ENCODE measurements at places on chromosomes 16 and 17.

- no peak for DNase-seq
These were observed 638 bp upstream of the LYZL6 start for GRCh38 chr17:35944151-35944550.

DNA sequence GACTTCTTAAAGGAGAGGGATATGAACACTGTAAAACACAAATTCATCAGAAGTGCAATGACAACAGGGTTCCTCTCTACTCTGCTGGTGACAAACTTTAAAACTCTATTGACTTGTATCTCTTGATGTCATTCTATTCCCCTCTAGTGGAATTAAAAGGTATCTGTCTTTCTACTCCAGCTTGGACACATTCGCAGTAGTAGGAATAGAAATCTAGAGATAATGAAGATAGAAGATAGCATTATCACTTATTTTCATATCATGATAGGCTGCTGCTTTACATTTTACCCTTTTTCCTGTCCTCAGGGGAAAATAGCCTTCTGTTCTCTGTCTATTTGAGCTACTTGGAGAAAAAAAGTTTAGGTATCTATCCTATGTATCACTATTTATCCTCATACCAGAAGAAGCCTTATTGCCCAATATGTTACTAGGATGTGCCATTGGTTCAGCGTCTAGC lies 209.6 kb upstream of the CACNG5 start:
- no peak for DNase-seq

DNA sequence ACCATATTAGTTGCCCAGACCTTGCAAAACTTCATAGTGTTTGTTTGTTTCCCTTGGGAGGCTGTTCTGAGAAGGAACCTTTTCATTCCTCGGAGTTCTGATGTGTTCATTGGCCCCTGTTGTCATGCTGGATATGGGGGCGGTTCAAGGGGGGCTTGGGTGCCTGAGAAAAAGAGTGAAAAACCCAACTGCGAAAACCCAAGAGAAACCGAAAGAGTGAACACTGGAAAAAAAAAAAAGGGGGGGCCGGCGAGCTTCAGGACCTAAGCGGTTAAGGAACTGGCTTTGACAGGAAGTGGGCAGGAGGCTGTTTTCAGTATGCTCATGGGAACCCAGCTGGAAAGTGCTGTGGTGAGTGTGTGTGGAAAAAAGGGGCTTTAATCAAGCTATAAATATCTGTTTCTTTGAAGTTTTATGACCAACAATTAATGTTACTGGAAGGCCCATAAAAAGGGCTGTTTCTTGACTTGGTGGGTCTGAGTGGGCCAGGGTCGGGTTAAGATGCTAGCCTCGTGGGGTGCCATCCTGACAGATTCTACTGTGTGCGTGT lies 510.7 kb downstream of the MAF start:
- peak; percentile 37 for DNase-seq

DNA sequence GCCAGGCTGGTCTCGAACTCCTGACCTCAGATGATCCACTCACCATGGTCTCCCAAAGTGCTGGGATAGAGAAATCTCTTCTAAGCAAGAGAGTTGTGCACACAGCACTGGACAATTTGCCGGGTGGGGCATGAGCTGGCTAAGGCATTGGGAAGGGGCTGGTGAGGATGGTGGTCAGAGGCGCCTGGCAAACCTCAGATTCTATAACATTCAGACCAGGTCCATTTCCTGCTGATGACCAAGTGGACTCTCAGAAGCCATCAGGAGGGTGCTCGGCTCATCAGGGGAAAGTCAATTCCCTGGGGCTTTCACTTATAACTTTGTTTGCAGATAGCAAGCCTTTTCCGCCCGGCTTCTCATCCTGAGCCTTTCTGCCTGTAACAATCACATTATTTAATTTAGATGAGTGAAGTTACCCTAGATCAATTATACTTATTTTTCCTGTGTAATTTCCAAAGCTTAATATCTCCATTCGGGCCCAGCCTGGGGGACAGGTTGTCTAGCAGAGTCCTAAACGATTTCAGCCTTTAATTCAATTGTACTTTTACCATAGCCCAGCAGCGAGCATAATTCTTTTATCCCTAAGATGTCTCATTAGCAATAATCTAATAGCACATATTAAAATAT lies 15.0 kb upstream of the SLC6A2 start:
- no peak for DNase-seq

DNA sequence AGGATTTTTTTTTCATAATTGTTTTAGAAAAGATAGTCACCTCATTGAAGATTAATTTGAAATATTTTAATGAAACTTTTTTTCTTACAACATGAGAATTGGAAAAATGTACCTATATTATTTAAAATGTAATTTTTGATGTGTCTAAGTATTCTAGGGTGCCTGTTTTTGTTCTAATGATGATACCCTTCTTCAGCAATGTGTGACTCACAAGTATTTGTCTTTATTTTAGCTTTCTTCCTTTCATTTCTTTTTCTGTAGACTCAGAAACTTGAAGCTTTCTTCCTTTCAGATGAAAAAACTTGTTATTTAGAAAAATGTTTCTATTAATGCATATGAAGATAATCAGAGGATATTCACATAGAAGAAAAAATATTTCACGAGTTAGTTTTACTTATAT lies 231.8 kb downstream of the BCAS3 start:
- no peak for DNase-seq

DNA sequence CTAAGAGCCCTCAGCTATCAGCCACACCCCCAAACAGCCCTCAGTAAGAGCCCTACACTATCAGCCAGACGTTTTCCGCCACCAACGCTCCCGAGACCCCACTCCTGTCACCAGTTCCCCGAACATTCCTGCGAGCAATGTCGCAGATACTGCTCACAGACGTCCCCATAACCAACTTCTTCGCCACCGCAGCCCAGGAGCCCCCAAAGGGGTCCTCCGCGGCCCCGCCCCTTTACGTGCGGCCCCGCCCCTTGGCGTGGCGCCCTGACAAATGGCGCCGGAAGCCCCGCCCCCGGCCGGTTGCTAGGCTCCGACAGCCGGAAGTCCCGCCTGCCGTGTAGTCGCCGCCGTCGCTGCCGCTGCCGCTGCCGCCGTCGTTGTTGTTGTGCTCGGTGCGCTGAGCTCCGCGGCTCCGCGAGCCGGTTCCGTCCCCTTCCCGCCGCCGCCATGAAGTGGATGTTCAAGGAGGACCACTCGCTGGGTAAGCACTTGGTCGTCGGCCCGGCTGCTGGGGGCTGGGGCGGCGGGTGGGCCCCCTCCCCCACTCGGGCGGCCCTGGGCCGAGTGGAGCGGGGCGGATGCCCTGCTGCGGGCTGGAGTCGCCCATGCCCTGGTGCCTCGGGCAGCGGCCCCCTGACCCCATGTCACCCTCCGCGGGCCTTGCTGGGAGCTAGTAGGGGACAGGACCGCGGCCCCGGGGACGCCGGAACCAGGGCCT lies at the start of gene GABARAPL2:
Gene GABARAPL2 (plus strand): TSS at position 340 of the 718 bp plus-strand sequence. CDS start 108 bp downstream, at position 448.
- DNase-seq, result peak; percentile 74

DNA sequence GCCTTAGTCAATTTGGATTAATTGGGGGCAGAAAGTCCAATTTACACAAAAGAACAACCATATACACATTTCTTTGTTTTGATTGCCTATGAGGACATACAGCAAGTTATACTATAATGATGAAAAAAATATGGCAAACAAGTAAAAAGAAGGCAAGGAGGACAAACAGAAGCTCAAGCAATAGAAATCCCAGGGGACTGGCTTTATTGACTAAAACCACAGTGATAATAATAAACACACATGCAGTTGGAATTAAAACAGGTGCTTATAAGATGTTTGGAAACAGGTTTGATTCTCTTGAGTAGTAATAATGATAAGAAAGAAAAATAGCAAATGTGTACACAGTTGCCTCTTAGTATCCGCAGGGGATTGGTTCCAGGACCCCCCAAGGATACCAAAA lies 176.4 kb downstream of the SHISA9 start:
- no peak for DNase-seq

GRCh38 chr17:55005520-55005919 lies 37.0 kb downstream of the STXBP4 start:
- DNase-seq, result no peak

DNA sequence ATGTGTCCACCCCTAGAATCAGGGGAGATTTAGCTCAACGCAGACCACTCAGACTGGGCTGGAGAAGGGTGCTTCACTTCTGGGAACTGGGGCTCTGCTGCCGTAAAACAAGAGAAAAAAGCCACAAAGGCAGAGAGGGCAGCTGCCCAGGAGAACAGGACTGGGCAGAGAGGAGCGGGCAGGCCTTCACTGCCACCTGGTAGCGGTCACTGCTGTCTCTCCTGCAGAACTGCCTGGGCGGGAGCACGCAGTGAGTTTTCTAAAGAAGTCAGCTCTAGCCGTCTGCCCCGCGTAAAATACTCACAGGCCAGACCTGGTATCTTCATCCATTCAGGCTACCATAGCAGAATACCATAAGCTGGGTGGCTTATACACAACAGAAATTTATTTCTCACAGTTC lies 103.8 kb downstream of the AMFR start:
- no peak for DNase-seq

GRCh38 chr16:3952737-3953131 lies 72.2 kb upstream of the CREBBP start:
- no peak for DNase-seq

GRCh38 chr17:66715745-66716156 lies 119.2 kb upstream of the CACNG5 start:
- no peak for DNase-seq

GRCh38 chr16:72044296-72044695 lies 10.0 kb upstream of the HP start:
- no peak for DNase-seq

GRCh38 chr16:80084163-80084562 lies 456.6 kb upstream of the DYNLRB2 start:
- no peak for DNase-seq

DNA sequence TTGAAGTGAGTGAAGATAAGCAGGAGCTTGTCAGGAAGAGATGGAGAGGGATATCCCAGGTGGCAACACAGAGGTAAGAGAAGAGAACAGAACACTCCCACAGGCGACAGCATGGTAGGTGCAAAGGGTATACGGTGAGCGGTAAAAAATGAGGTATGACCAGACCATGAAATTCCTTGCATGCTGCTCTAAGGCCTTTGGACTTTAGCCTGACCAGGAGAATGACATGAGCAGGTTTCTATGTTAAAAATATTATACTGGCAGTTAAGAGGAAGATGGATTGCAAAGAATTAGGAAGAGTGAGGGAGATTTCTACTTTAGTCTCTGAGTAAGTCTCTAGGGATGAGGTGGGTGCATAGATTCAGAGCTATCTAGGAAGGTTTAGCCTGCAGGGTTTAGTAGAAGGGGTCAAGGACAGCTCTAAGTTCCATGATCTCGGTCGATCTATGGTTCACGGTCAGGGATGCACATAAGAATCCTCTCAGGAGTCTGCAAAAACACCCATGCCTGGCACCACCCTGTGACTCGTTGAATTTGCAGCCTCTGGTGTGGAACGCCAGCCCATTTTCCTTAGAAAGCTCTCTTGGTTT lies 65.7 kb downstream of the HLF start:
- DNase-seq, result no peak

- no peak for DNase-seq
These were observed 96.8 kb upstream of the CLEC3A start for GRCh38 chr16:77925531-77925930.

- DNase-seq, result no peak
These were observed 11.8 kb downstream of the LASP1 start for GRCh38 chr17:38881600-38882191.

DNA sequence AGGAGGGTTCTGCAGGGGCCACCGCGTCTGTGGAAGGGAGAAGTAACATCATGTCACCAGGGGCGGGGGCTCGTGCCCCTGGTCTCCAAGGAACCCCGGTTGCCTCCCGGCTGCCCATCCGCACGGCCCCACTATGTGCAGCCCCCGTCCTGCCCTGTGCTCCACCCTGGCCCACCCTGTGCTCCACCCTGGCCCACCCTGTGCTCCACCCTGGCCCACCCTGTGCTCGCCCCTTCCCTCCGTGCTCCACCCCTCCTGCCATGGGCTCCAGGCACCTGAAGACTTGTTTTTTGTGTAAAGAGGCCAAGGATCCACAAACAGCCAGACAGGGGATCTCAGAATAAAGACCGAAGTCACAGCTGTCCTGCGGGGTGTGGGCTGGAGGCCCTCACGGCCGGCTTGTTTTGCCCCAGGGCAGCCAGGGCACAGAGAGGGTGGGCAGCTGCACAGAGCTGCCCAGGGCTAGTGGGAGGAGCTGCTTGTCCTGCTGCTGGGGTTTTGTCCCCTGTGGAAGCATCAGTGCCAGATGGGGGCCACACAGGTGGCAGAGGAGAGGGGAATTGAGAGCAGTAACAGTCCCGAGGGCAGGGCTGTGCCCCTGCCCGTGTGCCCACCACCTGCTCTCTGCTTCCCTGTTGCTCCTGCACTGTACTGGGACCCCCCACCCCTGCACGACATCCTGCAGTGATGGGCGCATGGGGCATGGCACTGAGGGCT lies 147.0 kb upstream of the CIBAR2 start:
- DNase-seq, result no peak

DNA sequence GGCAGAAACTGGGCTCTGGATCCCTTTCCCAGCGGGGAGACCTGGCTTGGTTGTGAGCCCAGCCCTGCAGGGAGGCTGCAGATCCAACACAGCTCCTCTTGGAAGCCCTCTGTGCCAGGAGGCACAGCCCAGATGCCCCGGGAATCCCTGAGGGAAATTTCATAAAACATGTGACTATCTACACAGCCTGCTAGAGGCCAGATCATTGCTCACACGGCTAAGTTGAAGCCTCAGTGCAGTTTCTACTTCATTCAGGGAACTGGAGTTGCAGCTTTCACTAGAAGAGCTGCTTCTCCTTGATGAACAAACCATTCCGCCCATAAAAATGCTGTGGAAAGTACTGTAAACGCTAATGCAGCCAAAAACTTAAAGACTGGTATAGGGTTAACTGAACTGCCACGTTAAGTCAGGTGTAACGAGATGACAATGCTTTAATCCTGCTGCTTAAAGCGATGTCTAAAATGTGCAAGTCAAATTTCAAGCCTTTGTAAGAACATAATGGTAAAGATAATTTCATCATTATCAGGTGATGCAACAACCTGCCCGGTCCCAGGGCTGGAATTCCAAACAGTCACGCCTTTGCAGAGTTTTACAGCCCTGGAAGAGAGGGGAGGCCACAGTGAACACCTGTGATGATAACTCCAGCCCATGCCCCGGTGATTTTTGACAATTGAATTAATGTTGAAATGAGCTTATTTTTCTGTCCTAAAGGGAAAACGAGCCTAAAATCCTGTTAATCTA lies 172.5 kb downstream of the ZFHX3 start:
- DNase-seq, result no peak

- peak; percentile 33 for DNase-seq
These were observed 505 bp upstream of the COG1 start for GRCh38 chr17:73192206-73192893.

- no peak for DNase-seq
These were observed 30.3 kb upstream of the LRRC37A start for GRCh38 chr17:46264456-46265198.

DNA sequence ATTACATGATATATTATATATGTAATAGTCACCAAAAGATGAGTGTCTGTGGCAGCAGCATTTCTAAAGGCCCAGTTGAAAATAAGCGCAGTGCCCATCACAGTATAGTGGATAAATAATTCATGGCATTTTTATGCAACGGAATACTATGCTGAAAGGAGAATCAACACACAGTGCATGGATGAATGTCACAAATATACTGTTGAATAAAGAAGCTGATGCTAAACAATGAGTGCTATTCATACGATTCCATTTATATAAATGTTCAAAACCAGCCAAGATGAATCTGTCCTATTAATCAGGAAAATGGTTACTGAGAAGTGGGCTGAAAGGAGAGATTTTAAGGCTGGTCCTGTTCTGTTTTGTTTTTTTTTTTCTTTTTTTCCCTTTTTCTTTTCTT lies 61.6 kb downstream of the HSD17B2 start:
- no peak for DNase-seq

All from activated naive CD8-positive, alpha-beta T cell treated with anti-CD3 and anti-CD28 coated beads, Interleukin-2, amount 50 U/mL, for 16 hours (primary cell).